ENCODE measurements at places on chromosomes 4 and X.

DNA sequence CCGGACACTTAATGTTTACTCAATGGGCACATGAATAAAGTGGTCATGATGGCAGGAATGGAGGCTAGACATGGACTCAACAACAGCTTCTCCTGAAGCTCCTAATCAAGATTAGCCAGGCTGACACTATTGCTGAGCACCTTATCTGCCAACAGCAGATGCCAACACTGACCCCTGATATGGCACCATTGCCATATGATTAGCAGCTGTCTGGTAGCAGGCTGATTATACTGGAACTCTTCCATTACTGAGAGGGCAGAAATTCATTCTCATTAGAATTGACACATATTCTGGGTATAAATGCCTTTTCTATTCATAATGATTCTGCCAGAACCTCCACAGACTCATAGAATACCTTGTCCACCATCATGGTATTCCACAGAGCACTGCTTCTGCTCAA lies 18.4 kb upstream of the AFF1 start:
- no peak for DNase-seq

GRCh38 chr4:161704653-161705052 lies 459.1 kb downstream of the FSTL5 start:
- no peak for DNase-seq

- no peak for DNase-seq
These were observed 21.3 kb downstream of the PLRG1 start for GRCh38 chr4:154528869-154529268.

DNA sequence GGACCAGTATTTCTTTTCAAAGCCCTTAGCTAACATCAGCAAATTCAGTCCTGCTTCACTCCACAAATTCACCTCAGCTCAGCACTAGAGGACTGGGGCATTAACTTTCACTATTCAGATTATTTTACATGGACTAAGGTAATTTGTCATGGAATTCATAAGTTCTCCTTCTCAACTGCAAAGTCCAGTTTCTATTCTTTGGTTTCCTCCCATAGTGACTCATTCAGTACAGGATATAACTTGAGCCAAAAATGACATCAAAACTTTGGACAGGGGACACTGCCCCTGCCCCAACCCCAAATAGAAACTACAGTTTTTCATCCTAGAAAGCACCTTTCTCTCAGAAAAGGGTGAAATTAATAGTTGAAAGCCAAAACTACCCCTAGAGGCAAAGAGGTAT lies 52.7 kb downstream of the COX7B2 start:
- no peak for DNase-seq

DNA sequence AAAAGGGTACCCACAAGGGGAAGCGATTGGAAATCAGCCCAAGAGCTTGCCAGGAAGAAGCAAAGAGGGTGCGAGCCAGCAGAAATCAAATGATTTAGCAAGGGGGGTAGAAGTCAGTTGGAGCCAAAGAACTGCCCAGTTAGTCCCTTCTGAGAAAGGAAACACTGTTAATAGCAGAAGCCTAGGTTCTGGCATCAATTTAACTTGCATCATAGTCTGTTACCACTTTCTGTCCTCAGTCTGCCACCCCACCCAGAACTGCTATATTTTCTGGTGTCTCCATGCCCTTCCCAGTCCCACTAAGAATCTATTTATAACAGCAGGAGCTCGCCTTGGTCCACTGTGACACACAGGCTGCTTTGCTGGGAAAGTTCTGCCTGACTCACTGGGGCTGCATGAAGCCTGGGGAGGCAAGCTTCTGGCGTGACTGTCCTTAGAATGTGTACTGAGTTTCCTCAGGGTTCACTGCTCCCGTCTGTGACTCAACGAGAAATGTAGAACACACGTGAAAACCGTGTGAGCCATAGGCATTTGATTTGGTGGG lies 157.8 kb upstream of the TTC29 start:
- DNase-seq: no peak

DNA sequence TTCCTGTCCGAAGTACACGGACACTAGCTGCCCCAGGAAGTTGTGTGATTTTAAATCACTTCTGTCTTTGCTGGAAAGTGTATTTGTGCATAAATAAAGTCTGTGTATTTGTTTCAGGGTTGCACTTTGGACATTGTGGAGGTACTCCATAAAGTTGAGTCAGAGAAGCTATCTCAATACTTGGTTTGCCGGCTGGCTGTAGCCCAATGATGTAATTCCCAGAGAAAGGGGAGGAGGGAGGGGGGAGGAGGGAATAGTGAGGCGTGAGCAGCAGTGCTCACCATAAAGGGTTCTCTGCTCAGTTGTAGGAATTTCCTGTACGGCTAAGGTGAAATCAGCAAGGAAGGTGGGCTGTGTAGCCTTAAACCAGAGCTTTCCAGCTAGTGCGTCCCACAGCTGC lies 7.5 kb downstream of the APEX2 start:
- DNase-seq: no peak

- no peak for DNase-seq
These were observed 52.2 kb downstream of the AFAP1 start for GRCh38 chr4:7887436-7887835.

GRCh38 chr4:108540536-108540935 lies 79.8 kb upstream of the RPL34 start:
- no peak for DNase-seq

DNA sequence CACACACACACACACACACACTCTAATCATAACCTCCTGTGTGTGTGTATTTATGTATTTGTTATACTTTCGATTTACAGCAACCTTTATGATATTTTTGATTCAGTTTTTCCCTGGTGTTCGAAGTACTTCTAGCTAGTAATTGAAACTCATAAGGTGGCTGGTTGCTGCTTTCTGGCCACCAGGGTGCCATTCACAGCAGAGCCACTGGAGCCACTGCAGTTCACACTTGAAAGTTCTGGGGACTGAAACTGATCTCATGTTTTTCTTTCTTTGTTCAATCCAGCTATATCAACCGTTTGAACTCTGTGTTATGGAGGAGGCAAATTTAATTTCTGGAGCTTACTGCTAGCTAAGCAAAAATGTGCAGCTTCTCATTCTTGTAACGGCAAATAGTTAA lies 419.4 kb downstream of the ADGRL3 start:
- no peak for DNase-seq
